8988T (cell line): ENCODE measurements at places on chromosomes 13 and 19.

DNA sequence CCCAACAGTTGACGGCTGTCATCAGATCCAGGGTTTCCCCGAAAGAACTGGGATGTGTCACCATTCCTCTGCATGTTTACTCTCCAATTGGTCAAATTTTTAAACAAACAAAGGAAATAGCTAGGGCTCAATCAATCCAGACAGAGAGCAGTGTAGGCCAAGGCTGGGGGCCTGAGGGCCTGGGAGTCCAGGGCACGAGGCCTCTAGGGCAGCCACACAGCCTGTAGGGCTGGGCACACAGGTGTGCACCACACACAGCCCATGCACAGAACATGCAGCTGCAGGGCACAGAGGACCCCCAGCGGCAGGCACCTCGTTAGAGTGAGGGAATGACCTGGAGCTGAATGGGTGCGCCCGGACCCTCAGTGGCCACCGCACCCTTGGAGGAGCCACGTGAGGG, 9.5 kb downstream of the MIER2 start:
- DNase-seq, result no peak

GRCh38 chr13:40077396-40078027, 422.1 kb downstream of the COG6 start:
- no peak for DNase-seq

DNA sequence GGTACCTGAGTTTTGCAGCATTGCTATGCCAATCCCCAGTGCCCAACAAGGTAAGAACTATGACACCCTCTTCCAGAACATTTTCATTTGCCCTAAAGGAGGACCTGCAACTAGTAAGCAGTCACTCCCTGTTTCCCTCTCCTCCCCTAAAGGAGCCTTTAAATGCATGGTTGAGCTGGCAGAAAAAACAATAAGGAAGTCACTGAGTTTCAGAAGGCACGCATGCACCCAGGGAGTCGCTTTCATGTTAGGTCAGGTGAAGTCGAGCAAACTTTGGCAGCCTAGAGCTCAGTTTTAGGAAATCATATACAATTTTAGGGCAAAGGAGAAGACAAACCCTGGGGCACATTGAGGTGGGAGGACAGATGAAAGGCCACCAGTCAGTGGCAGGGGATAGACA, 11.8 kb downstream of the NLRP11 start:
- no peak for DNase-seq

DNA sequence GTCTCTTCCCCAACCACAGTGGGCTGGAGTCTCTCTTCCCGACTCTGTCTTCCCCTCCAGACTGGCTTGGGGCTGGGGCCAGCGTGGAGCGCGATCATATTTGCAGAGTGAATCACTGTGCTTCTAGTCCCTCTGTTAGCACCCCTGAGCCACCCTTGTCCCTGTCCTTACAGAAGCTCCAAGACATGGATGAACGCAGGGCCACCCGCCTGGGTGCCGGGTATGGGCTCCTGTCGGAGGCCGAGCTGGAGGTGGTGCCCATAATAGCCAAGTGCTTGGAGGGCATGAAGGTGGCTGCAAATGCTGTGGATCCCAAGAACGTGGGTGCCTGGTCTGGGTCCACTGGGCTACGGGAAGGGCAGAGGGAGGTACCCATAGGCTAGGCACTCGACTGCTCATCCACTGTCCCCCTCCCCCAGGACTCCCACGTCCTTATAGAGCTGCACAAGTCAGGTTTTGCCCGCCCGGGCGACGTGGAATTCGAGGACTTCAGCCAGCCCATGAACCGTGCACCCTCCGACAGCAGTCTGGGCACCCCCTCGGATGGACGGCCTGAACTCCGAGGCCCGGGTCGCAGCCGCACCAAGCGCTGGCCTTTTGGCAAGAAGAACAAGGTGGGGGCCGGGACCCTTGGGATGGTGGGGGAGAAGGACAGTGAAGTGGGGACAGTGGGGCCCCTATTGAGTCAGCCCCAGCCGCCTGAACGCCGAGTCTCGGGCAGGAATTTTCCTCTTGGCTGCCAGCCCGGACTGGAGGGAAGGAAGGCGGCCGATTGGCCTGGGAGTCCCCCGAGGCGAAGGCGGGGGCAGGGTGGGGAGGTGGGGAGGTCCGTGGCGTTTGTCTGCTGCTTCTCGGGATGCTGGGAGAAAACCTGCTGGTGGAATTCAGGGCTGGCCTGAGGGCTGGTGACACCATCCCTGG, 5.2 kb downstream of the TRIP10 start:
- peak; percentile 75 for DNase-seq
